Skin of body (tissue), 3 donors: ENCODE measurements at places on chromosomes 4 and X.

GRCh38 chr4:52861171-52861823, 820 bp upstream of the RASL11B start:
- no peak for DNase-seq

- DNase-seq: no peak
Measured at GRCh38 chr4:117328333-117328732, 243.0 kb upstream of the TRAM1L1 start.

DNA sequence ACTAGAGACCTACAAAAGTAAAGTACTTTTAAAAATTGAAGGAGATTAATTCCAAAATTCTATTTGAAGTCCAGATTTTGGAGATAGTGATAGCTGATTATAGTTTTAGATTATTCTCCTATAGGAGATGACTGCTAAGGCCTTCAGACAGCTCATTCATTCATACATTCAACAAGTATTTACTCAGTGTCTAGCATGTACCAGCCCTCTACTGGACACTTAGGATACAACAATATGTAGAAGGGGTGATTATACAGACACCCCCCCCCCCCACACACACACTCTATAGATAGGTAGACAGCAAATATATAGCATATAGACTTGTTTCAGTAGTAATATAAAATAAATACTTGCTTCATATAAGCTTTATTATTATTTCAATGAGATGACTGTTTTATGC, 60.4 kb upstream of the TAF9B start:
- DNase-seq: no peak

- DNase-seq: no peak
Measured at GRCh38 chrX:84216406-84216805, 28.4 kb upstream of the RPS6KA6 start.

GRCh38 chrX:103565752-103566151, 19.6 kb upstream of the TCEAL4 start:
- no peak for DNase-seq

- DNase-seq: no peak
Measured at GRCh38 chr4:154982187-154983047, 201.3 kb downstream of the RBM46 start.

- DNase-seq: no peak
Measured at GRCh38 chr4:75696071-75696470, 22.9 kb upstream of the G3BP2 start.

- DNase-seq: no peak
Measured at GRCh38 chr4:10655968-10656367, 28.6 kb downstream of the CLNK start.

- no peak for DNase-seq
Measured at GRCh38 chrX:154040863-154041262, 21.2 kb upstream of the IRAK1 start.

- no peak for DNase-seq
Measured at GRCh38 chrX:154018518-154019060, 1.1 kb downstream of the IRAK1 start.

DNA sequence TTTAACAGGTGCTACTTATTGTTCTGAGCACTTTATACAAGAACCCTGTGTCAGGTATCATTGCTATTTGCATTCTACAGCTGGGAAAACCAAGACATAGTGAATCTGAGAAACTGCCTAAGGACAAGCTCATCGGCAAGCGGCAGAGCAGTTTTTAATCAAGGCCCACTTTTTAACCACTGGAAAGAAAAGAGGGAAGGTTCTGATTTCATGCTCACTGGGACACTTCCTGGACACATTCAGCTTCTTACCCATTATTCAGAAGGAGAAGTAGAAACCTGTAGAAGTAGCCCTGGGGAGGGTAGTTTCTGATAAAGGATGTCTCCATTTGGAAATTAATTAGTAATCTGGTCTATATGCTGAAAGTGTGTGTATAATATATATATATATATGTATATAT, 2.5 kb upstream of the LNX1 start:
- DNase-seq: no peak

- no peak for DNase-seq
Measured at GRCh38 chr4:137000432-137000831, 531.9 kb downstream of the PCDH18 start.

DNA sequence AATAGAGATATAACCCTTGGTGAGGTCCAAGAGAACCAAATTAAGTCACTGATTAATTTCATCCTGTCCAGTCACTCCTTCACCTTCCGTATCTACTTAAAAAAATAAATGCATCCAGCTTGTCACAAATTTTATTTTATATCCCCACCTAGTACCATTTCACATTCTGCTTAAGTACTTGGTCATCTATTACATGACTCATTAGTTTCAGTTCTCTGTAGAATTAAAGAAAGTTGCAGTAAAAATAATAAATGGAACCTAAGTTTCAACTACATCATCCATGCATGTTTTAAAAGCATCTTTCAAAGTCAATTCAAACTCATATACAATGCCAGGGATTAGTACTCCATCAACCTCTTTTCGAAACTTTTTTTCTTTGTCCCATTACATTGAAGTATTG, 130.2 kb downstream of the SH2D1A start:
- DNase-seq: no peak

GRCh38 chrX:8731559-8732395, at the start of gene ANOS1:
Gene ANOS1, minus strand, starts transcription at chrX:8732137. Its CDS starts 101 bp downstream, at chrX:8732036.
- no peak for DNase-seq

DNA sequence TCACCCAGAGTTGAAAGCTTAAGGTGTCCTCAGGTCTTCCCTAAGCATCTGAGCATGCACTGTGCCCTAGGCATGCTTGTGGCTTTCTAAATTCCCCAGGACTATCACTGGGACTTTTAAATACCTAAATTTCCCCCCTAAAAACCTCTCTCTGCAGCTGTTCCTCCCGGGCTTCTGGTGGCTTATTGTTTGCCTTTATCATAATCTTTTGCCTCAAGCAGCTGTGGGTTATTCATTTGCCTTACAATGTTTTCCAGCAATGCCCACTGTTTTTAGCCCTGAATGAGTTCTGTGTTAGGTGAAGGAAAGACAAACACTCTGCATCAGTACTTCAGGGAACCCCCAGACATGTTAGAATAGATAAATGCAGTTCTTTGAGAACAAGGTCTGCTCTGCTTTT, 455.0 kb downstream of the ZIC3 start:
- DNase-seq: no peak

GRCh38 chrX:50003927-50004326, 81.5 kb downstream of the CLCN5 start:
- no peak for DNase-seq

DNA sequence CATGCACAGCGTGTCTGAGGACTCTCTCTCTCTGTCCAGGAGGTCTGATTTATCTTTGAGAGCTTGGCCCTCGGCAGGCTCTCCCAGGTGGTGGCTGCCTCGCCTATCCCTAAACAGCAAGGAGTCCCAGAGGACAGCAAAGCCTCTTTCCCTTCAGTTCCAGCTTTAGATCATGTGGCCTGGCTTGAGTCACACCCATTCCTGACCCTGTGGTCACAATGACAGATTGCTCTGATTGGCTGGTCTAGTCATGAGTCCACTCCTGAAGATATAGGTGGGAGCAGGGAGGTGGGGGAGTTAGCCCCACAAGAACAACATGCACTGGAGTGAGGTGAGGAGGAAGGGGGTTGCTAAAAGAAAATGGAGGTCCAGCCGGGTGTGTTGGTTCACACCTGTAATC, 12.1 kb upstream of the PORCN start:
- DNase-seq: no peak

DNA sequence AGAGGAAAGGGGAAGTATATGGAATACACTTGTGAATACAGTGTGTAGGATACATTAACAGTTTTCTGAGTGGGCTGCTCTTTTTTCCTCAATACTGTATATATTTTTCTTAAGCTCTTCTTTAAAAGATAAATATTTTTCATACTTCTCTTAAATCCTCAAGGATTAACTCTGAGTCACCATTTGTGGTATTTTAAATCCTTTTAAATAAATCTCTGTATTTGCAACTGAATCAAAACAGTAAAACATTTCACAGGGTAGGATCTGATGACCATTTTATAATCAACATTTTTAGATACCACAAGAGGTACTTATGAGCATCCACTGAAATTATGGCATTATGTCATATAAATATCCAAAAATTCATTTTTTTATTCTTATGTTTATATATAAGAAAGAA, 87.6 kb downstream of the GAB1 start:
- no peak for DNase-seq

DNA sequence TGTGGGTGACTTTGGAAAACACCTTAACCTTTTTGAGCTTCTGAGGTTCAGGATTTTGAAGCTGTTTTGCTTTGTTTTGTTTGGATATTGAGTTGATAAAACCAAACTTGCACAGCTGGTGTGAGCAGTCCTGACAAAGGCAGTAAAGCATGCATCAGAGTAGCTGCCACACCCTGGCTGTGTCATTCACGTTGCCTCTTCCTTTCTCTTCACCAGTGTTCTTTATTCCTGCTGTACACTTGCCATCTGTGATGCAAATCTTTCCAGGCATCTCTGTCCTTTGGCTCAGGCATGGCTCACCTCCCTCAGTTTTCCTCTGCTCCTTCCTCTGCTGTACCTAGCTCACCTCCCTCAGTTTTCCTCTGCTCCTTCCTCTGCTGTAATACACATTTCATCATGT, 1850.2 kb upstream of the AGA start:
- no peak for DNase-seq

DNA sequence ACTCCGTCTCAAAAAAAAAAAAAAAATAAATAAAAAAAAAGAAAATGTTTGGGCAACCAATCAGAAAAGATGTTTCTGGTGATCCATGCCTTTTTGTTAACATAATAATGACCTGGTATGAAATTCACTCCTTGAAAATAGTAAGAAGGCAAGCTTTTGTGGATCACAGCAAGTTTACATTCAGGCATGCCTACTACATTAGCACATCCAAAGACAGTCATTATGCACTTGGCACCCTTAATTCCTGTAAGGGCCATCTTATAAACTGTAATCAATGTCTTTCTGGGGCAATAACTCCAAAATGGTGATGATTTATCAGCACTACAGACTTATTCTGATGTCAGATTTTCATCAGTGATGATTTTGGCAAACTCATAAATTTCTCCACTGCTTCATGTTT, 1871.6 kb upstream of the AGA start:
- no peak for DNase-seq

GRCh38 chrX:134647477-134647877, 10.8 kb downstream of the PLAC1 start:
- DNase-seq: peak; percentile 51

DNA sequence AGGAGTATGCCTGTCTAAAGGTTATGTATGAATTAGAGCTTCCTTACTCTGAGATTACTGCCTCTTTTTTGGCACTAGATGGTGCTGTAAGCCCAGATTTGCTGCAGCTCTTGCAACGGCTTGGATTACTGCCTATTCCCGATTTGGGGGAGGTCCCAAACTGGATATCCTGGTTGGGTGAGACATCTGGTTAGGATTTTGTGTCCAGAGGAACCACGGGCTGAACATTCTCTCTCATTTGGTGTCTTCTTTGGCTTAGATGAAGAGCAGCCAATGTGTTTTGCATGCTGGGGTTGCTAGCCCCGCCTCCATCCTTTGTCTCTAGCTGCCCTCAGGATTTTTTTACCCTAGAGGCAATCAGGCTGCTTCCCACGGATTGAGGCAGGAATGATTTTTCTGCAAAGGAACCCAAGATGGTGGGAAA, 31.9 kb downstream of the F8A1 start:
- peak; percentile 65 for DNase-seq

DNA sequence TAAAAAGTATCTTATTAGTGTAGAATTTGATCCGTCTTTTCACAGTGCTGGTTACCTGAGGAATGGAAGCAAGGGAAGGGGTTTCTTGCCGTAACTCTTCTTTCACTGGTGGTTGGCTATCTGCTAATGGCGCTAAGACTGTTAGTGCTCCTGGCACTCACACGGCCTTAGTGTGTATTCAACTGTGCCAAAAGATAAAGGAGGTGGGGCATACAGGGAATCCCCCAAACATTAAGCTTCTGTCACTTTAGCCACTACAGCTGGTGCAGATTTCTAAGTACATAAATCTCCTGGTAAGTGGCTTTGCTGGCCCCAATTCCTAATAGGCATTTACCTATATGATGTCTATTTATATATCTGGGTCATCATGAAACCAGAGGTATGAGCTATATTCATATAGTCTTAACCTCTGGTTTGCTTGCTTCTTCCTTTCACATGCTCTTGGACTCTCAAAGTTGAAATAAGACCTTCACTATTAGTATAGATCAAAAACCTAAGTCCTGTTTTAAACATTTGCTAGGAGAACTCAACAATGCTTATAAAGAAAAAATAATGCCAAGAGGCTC, 95.1 kb downstream of the TSPAN7 start:
- DNase-seq: no peak

DNA sequence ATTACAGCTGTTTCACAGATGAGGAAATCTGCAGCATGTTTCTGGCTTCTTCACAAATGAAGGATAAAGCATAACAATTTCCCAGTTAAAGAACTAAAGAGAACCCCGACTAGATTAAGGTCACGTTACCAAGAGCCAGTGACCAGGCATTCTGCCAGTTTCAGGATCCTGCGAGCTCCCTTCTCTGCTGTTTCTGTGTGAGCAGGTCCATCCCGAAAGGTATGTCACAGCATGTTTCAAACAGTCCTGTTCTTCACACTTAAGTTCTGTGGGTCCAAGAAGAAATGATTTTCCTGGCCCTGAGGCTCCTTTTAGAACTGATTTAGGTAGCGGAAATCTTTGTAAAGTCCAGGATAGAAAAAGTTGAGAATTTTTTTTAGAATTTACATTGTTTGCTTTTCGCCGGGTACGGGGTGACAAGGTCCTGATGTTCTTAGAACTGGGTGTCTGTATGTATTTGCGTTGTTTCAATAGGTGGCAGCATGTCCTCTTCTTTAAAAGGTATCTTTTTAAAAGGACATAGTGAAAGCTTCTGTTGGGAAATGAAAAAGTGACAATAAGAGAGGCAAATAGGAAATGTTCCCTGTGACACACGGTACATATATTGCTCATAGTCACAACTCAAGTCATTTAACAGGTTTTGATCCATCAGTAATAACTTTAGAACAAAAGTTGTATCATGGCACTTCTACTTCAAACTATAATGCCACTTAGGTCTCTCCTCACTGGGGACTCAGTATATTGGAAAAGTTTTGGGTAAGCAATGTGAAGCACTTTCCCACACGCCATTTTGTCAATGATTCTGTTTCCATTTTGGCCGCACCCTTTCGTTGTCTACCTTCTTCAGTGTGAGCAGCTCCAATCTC, 18.4 kb downstream of the IL21 start:
- no peak for DNase-seq

DNA sequence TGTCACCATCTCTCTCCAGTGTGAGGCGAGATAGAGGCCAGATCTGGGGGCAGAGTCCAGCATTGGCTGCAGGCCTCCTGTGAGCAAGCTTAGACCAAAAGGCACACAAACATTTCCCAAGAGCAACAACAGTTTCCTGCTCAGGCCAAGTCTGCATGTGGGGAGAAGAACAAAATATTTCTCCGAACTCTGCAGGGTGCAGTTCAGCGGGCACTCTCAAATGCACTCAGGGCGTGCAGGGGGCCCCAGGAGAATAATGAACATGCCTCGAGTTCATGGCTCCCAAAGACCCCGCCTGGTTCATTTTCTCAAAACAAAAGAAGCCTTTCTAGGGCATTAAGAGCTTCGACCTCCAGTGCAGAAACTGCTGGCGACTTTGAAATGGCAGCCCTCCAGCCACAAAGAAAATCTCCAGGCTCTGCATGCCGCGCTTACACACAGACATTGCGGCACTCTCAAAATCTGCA, 57.8 kb upstream of the HELT start:
- DNase-seq: no peak
